ENCODE measurements at places on chromosomes 16 and 17. TPM values are rescaled to one million over a fixed set of nuclear protein-coding genes. Genes with fewer than 3 reads are reported as not detected.

GRCh38 chr16:15843635-15844279 lies 13.1 kb downstream of the MYH11 start:
- no peaks in the 10 kb centered on the region for H3K27me3 ChIP-seq
- no peaks in the 10 kb centered on the region for H3K36me3 ChIP-seq
- H3K4me1 ChIP-seq: no peaks in the 10 kb centered on the region
- no peak overlapping the region for H3K4me3 ChIP-seq
- H3K27ac ChIP-seq: no peak overlapping the region

DNA sequence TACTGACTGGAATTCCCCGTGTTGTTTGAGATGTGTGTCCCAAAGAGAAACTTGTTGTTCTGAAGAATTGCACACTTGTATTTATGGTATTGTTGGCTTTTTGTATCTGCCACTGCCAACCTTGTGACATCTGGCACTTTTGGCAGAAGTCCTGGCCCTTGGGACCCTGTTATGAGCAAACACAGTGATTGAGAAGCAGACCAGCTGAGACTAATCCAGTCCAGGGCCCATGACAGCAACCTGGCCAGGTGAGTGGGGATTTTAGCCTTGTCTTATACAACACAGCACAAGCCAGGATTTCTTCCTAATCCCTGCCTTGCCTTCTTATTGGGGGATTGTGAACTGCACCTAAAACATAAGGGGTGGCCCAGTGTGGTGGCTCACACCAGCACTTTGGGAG lies 80.0 kb downstream of the NTN1 start:
- H3K27me3 ChIP-seq: peaks cover 7% of the 10 kb centered on the region
- H3K4me3 ChIP-seq: no peak overlapping the region
- no peaks in the 10 kb centered on the region for H3K36me3 ChIP-seq
- no peak for DNase-seq
- H3K4me1 ChIP-seq: no peaks in the 10 kb centered on the region

GRCh38 chr17:50954641-50955121 lies 88.5 kb upstream of the TOB1 start:
- no peak overlapping the region for H3K27ac ChIP-seq
- peaks cover 8% of the 10 kb centered on the region for H3K4me1 ChIP-seq
- no peak for DNase-seq
- no peaks in the 10 kb centered on the region for H3K27me3 ChIP-seq

- H3K27ac ChIP-seq: no peak overlapping the region
- H3K27me3 ChIP-seq: no peaks in the 10 kb centered on the region
- no peak for DNase-seq
- H3K4me1 ChIP-seq: no peaks in the 10 kb centered on the region
Measured at GRCh38 chr17:70378076-70378475, 208.7 kb downstream of the KCNJ2 start.

GRCh38 chr17:63973930-63974593 lies 1.3 kb upstream of the SCN4A start:
- H3K4me1 ChIP-seq: peaks cover 16% of the 10 kb centered on the region
- no peaks in the 10 kb centered on the region for H3K36me3 ChIP-seq
- H3K27me3 ChIP-seq: no peaks in the 10 kb centered on the region
- no peak for DNase-seq
- H3K4me3 ChIP-seq: no peak overlapping the region

GRCh38 chr17:79314617-79315357 lies 240.2 kb downstream of the ENGASE start:
- peaks cover 26% of the 10 kb centered on the region for H3K27me3 ChIP-seq
- H3K4me3 ChIP-seq: no peak overlapping the region
- DNase-seq: no peak
- H3K36me3 ChIP-seq: no peaks in the 10 kb centered on the region

DNA sequence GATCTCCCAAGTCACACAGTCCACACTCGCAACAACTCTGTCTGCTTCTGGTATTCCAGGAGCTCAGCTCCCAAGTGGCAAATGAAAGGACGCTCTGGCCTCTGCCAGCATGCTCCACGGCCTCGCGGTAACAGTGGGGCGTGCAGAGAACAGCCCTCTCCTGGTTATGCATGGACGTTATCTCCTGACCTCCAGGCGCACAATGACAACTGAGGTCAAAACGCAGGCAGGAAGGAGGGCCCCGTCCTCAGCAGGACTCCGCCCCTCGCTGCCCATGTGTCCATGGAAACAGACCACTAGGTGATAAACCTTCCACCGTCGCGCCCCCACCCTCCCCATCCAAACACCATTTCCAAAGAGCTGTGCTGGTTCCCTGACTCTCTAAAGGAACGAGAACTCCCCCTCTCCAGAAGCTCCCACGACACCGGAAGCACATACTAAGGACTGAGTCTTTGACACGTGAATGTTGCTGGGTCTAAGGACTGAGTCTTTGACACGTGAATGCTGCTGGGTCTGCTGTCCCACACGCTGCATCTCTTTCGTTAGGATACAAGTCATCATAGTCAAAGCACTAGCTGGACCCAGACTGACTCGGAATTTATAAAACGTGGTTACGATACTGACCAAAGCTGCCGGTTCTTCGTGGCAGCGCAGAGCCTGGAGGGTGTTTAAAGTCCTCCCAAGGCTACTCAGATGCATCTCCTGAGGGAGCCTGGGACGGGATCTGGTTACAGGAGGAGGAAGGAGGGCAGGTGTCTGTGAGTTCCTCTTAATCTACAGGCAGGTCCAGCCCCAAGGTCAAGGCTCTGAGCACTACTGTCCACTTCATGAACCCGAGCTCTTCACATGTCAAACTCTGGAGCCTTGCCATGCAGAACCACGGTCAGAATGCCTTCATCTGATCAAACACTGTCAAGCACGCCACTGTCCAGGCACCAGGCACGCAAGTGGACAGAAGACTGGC lies 43.9 kb downstream of the KLHDC4 start:
- peaks cover 14% of the 10 kb centered on the region for H3K4me1 ChIP-seq
- no peaks in the 10 kb centered on the region for H3K27me3 ChIP-seq
- DNase-seq: no peak
- peaks cover 55% of the 10 kb centered on the region for H3K36me3 ChIP-seq
- H3K4me3 ChIP-seq: no peak overlapping the region

- H3K4me3 ChIP-seq: no peak overlapping the region
- H3K27me3 ChIP-seq: no peaks in the 10 kb centered on the region
- peaks cover 6% of the 10 kb centered on the region for H3K4me1 ChIP-seq
Measured at GRCh38 chr17:17926036-17926435, 46.2 kb downstream of the TOM1L2 start.

DNA sequence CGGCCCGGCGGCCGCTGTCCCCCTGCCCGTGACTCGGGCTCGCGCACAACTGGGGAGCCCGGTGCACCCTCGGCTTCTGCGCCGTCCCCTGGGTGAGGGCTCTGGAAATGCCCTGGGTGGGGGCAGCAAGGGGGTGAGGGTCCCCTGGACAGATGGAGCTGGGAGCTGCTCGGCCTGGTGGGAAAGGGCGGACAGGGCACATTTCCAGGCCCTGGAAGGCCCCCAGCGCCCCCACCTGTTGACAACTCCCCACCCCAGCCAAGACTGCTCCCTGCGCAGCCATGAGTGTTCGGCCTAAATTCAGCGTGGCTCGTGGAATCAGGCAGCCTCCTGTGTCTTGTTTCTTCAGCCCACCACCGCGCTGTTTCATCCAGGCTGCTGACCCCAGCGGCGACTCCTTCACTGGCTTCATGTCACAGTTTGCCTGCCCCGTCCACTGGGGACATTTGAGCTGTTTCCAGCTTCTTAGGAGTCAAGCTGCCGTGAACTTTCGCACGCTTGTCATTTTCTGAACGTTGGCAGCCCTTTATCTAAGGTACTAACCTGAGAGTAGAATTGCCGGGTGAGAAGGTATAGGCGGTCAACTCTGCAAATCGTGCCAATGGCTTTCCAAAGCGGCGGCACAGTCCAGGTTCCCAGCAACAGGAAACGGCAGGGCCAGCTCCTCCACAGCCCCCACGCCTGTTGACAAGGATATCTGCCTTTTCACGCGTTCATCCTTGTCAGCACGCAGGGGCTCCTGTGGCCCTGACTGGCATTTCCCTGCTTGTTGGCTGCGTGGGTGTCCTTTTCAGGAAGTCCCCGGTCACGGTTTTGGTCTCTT lies 895 bp downstream of the UTS2R start:
- peak; percentile 33 for DNase-seq
- H3K27me3 ChIP-seq: peaks cover 35% of the 10 kb centered on the region
- peaks cover 18% of the 10 kb centered on the region for H3K4me1 ChIP-seq
- no peaks in the 10 kb centered on the region for H3K36me3 ChIP-seq

DNA sequence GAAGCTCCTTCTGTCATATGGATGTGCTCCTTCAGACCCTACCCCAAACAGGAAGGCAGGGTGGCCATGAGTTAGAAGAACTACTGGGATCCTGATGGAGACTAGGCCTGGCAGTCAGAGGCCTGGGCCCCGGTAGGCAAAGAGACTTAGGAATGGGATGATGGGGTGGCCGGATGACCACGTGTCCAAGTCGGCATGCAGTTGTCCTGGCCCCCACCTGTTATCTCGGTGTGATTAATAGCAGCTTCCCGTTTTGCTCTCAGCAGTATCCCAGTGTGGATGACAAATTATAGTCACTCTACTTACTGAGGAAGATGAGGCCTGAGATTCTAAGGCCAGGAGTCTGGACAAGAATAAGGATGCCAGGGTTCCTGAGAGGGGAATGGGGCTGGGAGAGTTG lies 1.5 kb downstream of the TNFSF12 start:
- no peak overlapping the region for H3K4me3 ChIP-seq
- peaks cover 1% of the 10 kb centered on the region for H3K36me3 ChIP-seq
- peak overlapping the region; percentile 19 for H3K27ac ChIP-seq
- H3K27me3 ChIP-seq: no peaks in the 10 kb centered on the region
- DNase-seq: no peak
- peaks cover 61% of the 10 kb centered on the region for H3K4me1 ChIP-seq

DNA sequence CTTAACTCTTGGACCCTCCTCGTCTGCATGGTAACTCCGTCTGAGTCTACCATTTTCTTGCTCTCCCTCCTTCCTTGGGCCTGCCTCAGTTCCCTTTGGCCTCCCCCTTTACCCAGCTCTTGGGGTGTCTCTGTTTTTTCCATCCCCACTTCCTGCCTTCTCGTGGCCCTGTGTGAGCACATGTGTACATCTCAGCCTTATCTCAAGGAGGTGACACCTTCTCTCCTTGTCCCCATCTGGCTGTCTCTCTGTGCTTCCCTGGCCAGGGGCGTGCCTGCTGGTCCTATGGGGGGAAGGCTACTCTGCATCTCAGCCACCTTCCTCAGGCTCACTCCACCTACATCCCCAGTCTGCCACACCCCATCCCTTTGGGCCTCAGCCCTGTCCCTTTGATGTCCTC lies 6.6 kb downstream of the CTF1 start:
- peaks cover 28% of the 10 kb centered on the region for H3K4me1 ChIP-seq
- no peaks in the 10 kb centered on the region for H3K27me3 ChIP-seq

- H3K36me3 ChIP-seq: peaks cover 50% of the 10 kb centered on the region
- H3K4me1 ChIP-seq: peaks cover 85% of the 10 kb centered on the region
- peak overlapping the region; percentile 80 for H3K27ac ChIP-seq
- H3K4me3 ChIP-seq: peak overlapping the region; percentile 31
Measured at GRCh38 chr17:66398059-66398458, 95.6 kb downstream of the PRKCA start.

CD300A gene
- total RNA-seq: 2.2 TPM

KCNG4 gene
- not detected for total RNA-seq

CACNG4 gene
- total RNA-seq: not detected

SAMD14 gene
- 1.3 TPM for total RNA-seq

C16orf92 gene
- total RNA-seq: not detected

Data from activated CD8-positive, alpha-beta T cell treated with anti-CD3 and anti-CD28 coated beads for 36 hours (primary cell).